ENCODE measurements at places on chromosomes 6 and 20.

GRCh38 chr6:123742626-123743025, 61.0 kb upstream of the NKAIN2 start:
- H3K27ac ChIP-seq = no peak overlapping the region
- H3K36me3 ChIP-seq = no peaks in the 10 kb centered on the region
- no peaks in the 10 kb centered on the region for H3K27me3 ChIP-seq

GRCh38 chr20:1816384-1817381, 78.5 kb upstream of the SIRPA start:
- no peak for DNase-seq
- H3K4me3 ChIP-seq = no peak overlapping the region
- H3K27me3 ChIP-seq = peaks cover 45% of the 10 kb centered on the region
- peaks cover 5% of the 10 kb centered on the region for H3K4me1 ChIP-seq
- no peak overlapping the region for H3K27ac ChIP-seq

- no peak for DNase-seq
- peaks cover 9% of the 10 kb centered on the region for H3K36me3 ChIP-seq
- H3K4me3 ChIP-seq = no peak overlapping the region
- no peaks in the 10 kb centered on the region for H3K27me3 ChIP-seq
- no peaks in the 10 kb centered on the region for H3K4me1 ChIP-seq
Measured at GRCh38 chr6:111748231-111748647, 125.0 kb downstream of the FYN start.

DNA sequence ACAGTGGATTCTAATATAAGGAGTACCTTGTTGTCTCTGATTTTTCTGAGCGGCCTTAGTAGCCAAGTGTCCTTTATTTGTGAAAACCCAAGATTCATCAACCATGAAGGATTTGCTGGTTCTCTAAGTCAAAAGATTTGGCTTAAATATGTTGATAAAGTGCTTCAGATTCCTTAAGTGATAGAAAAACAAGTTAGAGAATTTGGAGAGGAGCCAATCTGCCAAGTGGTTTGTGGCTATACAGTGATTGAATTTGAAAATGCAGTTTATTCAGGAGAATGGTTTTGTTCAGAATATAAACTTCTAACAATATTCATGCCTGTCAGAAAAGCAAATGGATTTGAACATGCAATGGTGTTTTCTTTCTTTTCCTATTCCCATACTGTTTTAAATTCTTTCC, 54.8 kb downstream of the CAP2 start:
- DNase-seq = no peak
- H3K27ac ChIP-seq = no peak overlapping the region
- H3K4me1 ChIP-seq = no peaks in the 10 kb centered on the region
- no peaks in the 10 kb centered on the region for H3K27me3 ChIP-seq

DNA sequence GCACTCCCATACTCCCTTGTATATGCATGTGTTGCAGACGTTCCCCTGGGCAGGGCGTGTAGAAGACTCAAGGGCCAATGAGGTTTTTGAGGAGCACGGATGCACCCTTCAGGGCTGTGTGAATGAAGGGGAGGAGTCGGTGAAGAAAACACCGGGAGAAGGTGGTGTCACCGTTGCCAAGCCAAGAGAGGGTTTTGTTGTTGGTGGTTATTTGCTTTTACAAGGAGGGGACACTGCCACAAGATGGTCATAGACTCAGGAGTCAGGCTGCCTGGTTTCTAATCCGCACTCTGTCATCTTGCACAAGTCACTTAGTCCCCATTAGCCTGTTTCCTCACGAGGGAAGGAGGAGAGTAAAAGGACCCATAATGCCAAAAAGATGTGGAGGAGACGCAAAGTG, 124.0 kb downstream of the PXDC1 start:
- peaks cover 9% of the 10 kb centered on the region for H3K4me1 ChIP-seq
- H3K27me3 ChIP-seq = peaks cover 41% of the 10 kb centered on the region
- no peak overlapping the region for H3K4me3 ChIP-seq

DNA sequence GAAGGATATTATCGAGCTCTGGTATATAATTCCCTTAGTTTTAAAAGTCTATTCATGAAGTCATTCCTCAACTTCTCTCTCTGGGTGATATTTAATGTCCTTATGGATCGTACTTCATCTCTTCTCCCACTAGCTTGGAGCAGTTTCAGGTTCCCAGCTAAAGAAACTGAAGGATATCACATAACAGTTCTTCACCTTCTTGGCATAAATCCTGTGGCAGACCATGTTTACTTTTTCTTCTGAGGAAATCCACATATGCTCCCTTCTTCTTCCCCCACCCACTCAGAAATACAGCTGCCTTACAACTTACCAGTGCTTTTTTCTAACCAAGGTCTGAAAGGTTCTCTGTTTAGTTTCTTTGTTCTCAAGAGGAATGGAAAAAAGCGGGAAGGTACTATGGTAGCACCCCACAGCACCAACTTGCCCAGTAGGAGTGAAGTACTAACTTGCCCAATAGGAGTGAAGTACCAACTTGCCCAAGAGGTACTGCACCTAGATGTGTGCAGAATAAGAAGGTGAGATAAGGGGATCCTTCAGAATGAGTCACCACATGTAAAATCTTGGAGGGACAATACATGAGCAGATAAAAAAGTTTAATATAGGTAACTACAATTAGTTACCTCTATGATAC, 53.1 kb downstream of the TSPYL4 start:
- DNase-seq = no peak
- peaks cover 2% of the 10 kb centered on the region for H3K4me1 ChIP-seq
- no peaks in the 10 kb centered on the region for H3K27me3 ChIP-seq
- H3K4me3 ChIP-seq = no peak overlapping the region
- no peak overlapping the region for H3K27ac ChIP-seq

All from progenitor cell of endocrine pancreas (in vitro differentiated cells).